Kidney epithelial cell (primary cell): ENCODE measurements at places on chromosomes 12 and 14. TPM values are rescaled to one million over a fixed set of nuclear protein-coding genes. Genes with fewer than 3 reads are reported as not detected.

The FAM186B gene
- total RNA-seq = 0.14 and 0.21 TPM in 2 replicates

The SIRT4 gene
- 0.29 and 2.3 TPM in 2 replicates for total RNA-seq

DNA sequence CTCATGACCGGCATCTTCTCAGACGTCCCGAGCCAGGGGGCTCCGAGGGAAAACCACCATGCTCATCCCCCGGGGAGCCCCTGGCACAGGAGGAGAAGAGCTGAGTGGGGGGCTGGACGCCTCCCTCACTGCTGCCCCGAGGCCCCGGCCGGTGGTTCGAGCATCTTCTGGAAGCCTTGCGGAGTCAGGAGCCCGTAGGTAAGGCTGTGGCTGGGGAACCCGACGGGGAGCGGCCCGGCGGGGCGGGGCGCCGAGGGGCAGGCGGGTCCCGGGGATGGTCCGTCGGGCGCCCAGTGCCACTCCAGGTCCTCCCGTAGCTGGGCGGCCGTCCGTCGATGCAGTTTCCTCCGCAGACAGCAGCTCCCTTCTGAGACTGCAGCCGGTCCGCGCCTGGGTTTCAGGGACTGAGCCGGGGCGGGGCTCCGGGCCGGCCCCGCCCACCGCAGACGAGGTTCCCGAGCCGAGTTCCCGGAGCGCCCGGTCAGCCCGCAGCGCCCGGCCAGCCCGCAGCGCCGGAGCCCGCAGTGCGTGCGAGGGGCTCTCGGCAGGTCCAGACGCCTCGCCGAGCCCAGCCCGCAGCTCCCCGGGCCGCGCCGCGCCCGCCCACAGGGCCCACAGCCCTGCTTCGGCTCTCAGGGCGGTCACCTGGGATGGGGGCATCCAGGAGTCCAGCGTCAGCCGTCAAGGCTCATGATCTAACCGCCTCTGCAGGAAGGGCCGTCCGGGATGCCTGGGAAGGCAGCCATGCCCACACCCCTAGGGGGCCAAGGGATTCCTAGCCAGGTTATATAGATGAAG is at the start of gene PGF:
TSS of gene PGF (minus strand) at position 369 of the 798 bp plus-strand sequence. CDS start at position 14, 355 bp downstream.
- no peak for DNase-seq

DNA sequence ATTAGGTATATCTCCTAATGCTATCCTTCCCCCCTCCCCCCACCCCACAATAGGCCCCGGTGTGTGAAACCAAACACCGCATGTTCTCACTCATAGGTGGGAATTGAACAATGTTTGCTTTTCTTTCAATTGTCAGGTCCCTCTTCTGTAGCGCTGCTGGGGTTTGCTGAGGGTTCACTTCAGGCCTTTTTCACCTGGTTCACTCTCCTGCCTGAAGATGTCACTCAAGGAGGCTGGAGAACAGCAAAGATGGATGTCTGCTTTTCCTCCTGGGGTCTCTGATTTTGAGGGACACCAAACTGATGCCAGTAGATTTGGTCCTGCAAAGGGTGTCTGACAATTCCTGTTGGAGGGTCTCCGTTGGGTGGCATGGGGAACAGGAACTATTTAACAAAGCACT is 35.8 kb downstream of the KLRK1 start:
- DNase-seq = no peak

DNA sequence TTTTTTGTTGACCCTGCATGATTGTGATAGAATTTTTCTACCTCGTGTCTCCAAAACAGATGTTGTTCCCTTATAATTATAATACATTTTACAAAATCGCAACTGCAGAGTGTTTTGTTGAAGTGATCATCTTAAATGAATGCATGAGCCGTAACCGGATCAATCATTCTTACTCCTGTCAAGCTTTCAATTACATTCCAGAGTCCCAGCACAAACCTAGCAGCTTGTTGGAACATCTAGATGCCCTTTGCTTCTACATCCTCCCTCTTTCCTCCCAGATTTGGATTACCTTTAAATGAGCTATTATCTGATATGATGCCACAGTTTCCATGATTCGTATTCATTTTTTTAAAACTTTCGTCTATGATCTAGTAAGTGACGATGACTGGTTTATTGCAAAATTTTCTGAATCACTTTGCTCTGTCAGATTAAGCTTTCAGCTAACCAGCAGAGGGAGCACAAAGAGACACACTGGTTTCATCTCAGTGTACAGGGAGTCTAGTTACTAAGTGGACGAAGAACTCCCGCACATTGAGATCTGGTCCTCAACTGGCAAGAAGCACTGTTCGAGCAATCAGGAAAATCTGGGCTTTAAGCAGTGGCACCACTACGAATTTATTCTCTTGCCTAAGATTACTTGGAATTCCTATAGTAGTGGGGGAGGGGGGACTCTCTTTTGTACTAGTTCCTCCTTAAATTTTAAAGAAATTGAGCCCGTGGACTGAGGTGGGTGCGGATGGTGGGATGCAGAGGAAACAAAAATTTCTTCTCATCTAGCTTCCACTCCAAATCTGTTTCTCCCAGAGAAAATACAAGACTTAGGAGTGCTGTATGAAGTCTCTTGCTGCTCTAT is 40.9 kb downstream of the TSHR start:
- DNase-seq = peak; percentile 35

DNA sequence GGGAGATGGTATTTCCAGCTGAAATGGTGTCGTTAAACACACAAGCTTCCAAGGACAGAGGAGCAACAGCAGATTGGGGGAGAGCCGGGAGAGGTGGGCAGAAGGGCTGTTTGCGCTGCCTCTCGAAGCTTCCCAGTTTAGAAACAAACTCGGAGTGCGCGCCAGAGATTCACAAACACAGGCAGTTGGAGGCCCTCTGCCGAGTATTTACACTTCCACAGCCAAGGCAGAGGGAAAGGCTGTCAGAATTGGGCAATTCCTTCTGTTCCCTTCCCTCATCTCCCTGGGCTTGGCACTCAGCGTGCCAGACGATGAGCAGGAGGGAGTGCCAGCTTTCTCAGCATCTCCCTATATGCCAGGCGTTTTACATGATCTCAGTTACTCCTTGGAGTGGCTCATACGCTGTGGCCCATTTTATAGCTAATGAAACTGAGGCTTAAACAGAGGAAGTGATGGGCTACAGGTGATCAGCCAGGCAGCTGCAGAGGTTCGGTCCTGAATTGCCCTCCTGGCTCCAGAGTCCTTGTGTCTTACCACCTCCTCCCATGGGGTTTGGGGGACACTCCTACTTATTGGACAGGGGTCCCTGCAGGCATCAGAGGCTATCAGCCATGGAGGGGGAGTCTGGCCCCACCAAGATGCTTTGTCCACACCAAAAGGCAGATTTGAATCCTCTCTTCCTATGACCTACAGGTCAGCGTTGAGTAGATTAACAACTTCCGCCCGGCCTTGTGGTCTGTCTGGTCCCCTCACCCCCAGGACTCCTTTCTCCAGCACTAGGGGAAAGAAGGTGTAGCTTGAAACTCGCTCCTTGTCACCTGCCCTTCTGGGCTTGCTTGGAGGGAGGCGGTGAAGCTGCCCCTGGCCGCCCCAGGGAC is 3.1 kb downstream of the FAM222A start:
- DNase-seq = no peak

GRCh38 chr12:18139989-18140596 is 50.1 kb upstream of the RERGL start:
- DNase-seq = no peak

- no peak for DNase-seq
Measured at GRCh38 chr12:57456145-57456700, 1.1 kb downstream of the INHBE start.

GRCh38 chr14:58744801-58745394 is 107.1 kb downstream of the DACT1 start:
- DNase-seq = no peak

DNA sequence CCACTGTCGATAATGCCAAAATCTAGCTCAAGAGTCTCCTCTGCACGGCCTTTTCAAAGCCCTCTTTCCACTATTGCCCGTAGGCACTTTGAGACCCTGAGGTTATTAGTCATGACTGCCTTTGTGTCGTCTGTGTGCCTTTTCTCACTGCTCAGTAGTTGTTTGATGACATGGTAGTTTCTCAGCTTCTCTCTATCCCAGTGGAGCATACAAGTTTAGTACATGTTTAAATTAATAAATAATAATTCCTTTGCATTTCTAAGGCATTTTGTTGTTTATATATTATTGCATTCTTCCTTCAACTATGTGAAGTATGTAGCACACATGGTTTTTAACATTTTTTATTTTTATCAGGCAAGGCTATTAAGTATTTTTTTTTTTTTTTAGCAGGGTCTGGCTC is 458.1 kb downstream of the PCNX1 start:
- DNase-seq = no peak

DNA sequence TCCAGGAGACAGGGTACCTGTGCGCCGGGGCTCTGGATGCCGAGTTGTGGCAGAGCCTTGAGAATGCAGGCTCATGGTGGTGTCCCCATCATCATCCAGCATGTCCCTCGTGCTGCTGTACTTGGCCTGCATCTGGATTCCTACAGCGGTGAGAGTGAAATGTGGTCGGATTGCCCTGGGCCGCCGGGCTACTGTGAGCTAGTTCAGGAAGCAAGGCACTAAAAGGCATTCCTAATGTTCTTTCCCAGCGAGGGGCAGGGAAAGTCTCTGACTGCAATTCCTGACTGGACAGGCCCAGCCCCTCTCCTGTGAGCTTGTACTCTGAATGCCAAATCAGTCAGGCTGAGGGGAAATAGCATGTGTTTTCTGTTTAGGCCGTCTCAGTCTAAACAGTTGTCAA is at the start of gene CLEC1A:
TSS of gene CLEC1A (minus strand) at position 195 of the 400 bp plus-strand sequence. CDS start at position 132, 63 bp downstream.
- DNase-seq = no peak
